ENCODE measurements at places on chromosomes 5 and 9.
A peak's percentile ranks its signal among the peaks of the same experiment; 100 is the strongest.

GRCh38 chr5:155308289-155308688 is 294.7 kb downstream of the KIF4B start:
- DNase-seq = no peak

DNA sequence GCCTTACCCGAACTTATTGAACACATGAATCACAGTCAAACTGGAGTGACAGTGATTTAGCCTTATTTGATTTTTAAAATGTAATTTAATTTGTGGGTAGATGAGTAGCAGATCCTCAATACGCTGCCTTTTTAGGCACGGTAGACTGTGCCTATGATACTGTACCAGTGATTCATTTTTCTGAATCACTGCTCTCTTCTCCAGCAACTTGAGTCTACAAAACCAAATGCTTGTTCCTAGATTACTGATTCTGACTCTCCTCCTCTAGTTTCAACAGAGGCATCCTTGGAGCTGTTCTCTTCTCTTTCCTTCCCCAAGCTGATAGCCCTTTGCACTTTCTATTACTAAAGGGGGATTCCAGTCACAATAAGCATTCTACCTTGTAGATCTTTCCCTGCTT is 94.3 kb upstream of the IL7R start:
- DNase-seq = no peak

DNA sequence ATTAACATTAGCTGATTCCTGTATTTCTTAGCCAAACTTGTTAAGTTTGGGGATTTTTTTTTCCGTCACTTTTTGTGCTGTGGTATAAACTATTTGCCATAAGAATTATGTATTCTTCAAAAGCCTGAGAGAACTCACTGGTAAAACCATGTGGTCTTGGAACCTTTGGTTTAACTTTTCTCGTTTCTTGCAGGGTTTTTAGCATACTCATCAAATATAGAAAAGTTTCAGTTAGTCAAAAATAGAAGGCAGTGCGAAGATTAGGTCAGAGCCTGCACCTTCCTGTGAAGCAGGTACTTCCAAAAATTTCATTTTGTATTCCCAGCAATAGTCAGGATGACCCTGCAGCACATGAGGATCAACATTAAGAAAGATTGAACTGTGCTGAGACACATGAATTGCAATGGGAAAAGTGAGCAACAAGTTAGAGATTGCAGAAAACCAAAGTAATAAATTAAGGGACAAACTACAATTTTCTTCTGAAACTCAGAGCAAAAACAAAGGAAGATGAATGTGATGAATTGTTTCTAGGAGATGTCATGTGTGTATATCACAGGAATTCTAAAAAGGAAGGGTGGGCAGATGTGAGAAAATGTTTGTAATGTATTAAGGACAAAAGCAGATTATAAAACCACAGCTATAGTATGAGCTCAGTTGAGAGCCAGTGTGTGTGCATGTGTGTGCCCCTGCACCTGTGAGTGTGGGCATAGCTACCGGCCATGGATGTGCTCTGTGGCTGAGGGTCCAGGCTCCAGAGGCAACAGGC is 102.2 kb downstream of the ANGPTL2 start:
- DNase-seq = no peak

GRCh38 chr9:134434894-134435506 is 108.7 kb downstream of the RXRA start:
- DNase-seq = no peak

DNA sequence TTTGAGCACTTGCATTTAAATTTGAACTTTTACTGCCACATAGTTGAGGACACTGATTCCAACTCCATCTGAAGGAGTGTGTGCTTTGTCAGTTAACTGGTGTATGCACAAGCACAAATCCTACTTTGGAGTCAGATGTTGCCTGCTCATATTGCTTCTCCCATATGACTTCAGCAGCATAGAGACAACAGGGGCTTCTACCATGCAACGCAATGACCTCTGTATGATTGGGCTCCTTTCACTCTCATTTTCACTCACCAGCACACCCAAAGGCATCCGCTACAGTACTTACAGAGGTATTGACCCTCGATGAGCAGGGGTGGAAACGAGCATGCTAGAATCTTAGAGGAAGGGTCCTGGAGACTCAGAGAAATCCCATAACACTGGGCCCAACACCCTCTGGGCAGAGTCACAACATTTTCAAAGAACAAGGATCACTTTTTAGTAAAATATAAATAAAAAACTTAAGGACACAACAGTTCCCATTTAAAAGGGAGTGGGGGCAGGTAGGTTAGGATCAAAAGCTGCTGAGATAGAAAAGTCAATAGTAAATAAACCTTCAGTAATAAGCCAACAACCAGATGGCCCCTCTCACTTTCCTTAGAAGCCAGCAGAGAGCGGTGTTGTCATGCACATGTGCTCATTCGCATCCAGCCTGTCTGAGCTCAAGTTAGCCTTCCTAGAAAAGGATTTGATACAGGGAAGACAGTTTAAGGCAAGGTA is 203.8 kb downstream of the SNCAIP start:
- DNase-seq = no peak

GRCh38 chr5:109865637-109866036 is 175.9 kb downstream of the MAN2A1 start:
- no peak for DNase-seq

GRCh38 chr5:115375893-115376292 is 79.4 kb upstream of the CCDC112 start:
- DNase-seq = no peak

DNA sequence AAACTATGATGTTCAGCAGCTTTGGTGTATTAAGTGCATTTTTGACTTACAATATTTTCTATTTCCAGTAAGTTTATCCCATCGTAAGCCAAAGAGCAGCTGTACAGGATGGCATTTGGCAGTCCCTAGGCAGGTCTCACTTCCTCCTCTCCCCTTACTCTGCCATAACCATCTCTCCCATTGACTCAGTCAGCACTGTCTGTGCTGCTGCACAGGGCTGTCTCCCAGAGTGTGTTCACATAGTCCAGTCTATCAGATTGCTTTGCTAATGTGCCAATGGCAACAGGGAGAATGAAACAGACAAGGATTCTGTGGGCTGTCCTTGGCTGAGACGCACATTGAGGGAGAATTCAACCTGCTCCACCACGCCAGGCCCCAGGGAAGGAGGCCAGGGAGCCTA is 47.0 kb upstream of the CAST start:
- DNase-seq = no peak

- DNase-seq = no peak
Measured at GRCh38 chr5:180519098-180519497, 24.9 kb downstream of the CNOT6 start.

- no peak for DNase-seq
Measured at GRCh38 chr9:33884856-33885701, 68.1 kb downstream of the UBE2R2 start.

DNA sequence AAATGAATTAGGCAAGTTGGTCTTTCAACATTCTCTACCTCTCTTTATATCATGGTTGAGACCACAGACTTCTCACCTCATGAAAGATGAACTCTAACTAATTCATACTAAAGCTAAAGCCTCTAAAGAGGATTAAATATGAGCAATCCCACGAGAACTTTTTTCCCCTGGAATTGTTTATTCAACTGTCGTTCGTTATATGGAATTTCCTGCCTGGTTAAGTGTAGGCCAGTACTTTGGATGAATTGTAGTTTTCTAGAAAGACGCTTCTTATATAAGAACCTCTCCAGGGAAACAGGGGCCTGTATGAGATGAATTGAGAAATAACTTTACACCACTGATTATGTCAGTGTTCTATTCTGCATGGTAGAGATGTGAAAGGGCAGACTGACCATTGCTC is 42.9 kb downstream of the PDCD1LG2 start:
- no peak for DNase-seq

- no peak for DNase-seq
Measured at GRCh38 chr5:14158890-14159666, 15.9 kb downstream of the TRIO start.

DNA sequence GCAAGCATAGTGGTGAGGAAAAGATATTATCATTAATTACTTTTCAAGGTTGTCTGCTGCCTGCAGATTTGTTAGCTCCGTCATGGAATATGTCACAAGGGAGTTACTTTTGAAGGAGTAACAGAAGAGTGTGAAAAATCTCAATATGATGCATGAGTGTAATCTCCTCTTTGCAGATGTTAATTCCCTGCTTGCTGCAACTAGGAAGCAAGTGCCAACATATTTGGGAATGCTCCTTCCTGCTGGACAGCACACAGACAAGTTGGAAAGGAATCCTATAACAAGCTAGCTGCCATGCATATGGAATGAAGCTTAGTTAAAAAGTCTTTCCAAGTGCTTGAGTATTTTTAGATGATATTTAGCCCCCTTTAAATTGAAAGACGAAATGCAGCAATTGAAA is 2023.6 kb upstream of the CDH6 start:
- DNase-seq = no peak

GRCh38 chr5:107853696-107854095 is 183.0 kb upstream of the EFNA5 start:
- DNase-seq = no peak

DNA sequence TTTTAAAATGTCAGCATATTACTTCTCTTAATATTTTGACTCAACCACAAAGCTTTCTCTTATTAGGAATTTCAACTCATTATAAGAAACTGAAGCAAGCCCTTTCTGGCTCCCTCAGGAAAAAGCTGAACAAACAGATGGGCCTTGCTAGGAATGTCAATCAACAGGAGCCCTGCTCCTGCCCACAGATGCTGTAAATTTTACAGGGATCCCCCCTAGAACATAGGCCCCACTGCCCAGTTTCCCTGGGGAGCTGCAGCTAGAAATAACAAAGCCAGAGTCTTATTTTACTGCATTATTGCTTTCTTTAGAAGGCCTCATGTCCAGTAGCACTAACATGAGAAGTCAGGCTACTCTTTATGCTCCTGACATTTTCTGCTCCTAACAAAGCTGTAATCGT is 103.8 kb downstream of the PCSK1 start:
- DNase-seq = no peak

DNA sequence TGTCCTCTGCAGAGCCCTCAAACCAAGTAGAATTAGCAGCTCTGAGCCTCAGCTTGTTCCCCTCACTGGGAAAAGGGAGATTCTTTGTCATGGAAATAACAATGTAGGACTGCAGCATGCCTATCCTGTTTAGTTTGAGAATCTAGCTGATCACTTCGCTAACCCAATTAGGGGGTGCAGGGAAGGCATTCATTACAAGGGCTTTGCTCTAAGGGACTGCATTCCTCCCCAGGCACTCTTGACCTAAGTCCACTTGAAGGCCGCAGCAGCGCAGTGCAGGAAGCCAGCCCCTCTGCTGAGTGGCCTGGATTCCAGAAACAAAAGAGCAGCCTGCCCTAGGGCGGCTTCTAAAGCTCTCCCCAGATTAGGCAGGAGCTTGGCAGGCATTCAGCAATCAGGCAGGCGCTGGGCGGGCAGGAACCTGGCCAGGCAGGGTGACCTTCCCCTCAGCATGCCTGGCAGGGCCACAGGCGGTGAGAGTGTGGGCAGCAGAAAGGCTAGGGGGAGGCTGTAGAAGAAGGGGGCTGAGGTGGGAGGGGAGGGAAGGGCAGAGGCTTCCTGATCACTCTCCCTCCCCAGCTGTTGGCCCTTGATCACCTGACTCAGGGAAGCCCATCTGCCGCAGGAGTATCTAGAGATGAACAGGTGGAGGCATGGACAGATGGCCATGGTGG is 24.8 kb downstream of the CCNJL start:
- no peak for DNase-seq

DNA sequence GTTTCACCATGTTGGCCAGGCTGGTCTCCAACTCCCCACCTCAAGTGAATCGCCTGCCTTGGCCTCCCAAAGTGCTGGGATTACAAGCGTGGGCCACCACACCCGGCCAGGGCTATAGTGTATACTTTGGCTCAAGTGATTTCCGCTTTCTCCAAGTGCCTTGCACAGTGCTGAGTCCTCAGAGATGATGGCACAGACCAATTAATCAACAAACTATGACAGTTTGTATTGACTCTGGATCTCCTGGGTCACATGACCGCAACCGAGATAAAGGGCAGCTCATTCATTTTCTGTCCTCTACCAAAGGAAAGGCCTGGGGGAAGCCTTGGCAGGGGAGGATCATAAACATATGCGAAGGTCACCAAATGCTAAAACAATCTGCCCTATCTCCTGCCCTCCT is 11.4 kb upstream of the LARP1 start:
- DNase-seq = no peak

- DNase-seq = no peak
Measured at GRCh38 chr5:154394307-154394706, 51.5 kb upstream of the SAP30L start.

DNA sequence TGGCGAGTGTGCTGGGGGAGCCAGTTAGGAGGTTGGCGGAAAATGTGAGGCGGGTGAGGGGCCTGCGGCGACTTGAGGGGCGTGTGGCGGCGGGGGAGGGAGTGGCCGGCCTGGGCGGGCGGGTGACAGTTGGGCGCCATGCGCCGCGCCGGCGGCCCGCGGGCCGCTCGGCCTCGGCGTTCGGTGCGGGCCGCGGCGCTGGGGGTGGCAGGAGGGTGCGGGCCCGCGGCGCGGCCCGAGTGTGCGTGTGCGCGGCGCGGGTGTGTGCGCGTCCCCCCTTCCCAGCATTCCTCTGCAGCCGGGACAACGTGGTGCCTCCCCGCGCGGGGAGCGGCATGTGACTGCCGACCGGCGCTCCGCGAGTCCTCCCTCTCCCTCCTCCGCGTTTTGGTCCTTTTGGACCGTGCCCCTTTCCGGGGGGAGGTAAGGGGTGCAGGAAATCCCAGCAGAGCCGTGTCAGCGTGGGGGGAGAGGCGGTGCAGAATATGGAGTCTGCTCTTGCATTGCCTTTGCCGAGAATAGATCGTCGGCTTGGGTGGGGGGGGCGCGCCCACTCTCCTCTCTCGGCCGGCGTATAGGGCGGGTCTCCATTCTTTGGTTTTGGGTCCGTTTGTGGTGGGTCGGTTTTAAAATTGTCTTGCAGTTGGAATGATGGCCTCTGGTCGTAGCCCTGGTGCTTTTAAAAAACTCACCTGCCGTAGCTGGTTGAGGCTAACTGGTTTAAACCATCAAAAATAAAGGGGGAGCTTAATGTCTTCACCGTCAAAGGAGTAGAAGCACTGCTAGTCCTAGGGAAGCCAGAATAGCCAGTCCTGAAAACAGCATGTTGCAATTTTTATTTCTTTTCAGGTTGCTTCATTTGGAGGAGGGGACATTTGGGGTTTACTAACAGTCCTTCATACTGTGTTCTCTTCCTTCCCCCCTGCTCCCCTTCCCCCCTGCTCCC is 2.0 kb downstream of the LARP1 start:
- peak; percentile 56 for DNase-seq

GRCh38 chr5:149397530-149397929 is 18.4 kb upstream of the IL17B start:
- no peak for DNase-seq

DNA sequence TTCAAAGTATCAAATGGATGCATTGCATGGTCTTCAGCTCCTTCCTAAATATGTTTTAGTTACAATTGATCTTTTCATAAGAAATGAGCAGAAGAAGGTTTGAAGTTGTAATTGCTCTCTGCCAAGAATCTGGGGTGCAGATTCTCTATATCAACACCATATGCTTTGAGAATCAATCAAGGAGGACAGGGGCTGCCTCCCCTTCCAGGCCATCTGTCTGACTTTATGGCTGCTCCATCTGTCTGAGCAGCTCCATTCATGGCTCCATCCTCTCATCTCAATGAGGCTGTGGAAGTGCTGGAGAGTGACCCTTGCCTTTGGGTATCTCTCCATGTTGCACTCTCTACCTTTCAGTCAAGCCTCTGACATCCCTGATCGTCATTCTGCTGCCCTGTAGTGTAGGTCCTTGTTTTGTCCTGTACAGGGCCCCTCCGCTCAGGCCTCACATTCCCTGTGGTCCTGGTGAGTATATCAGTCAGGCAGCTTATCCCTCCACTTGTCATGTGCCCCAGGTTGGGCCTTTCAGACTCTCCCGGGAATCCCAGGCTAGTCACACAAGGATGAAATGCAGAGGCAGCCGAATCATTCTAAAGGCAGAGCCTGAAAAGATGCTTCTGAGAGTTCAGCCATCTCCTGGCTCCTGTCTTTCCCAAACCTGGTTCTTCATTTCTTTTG is 14.0 kb upstream of the SV2C start:
- DNase-seq = no peak
